ENCODE measurements at places on chromosomes 5 and 9. TPM values are rescaled to one million over a fixed set of nuclear protein-coding genes. Genes with fewer than 3 reads are reported as not detected.

DNA sequence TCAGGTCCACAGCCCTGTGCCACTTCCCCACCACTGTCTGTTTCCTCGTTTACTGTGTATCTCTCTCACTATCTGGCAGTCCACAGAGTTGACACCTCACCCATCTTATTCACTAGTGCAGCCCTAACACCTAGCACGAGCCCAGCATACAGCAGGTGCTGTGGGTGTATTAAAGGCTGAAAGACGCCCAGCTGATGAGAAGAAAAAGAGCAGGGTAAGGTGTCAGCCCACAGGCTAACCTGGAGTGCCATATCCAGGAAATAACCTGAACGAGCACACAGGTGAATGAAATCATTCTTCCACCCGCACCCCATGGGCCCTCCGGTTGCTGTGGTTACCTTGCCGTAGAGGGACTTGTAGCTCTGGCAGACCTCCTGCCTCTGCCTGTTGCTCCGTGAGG, 18.6 kb downstream of the ANXA6 start:
- no peak for DNase-seq

GRCh38 chr9:108562176-108562575, 293.6 kb downstream of the ACTL7B start:
- DNase-seq, result no peak

- no peak for DNase-seq
Observed at GRCh38 chr9:121474231-121474947, 25.3 kb downstream of the GGTA1 start.

GRCh38 chr9:122106576-122106975, 13.5 kb upstream of the TTLL11 start:
- DNase-seq, result no peak

GRCh38 chr5:161507591-161507990, 38.9 kb downstream of the GABRB2 start:
- DNase-seq, result no peak

- DNase-seq, result no peak
Observed at GRCh38 chr5:37835380-37835973, 4.4 kb downstream of the GDNF start.

GRCh38 chr5:72042097-72042496, 65.2 kb upstream of the MAP1B start:
- no peak for DNase-seq

- DNase-seq, result no peak
Observed at GRCh38 chr5:71938895-71939294, 168.4 kb upstream of the MAP1B start.

- no peak for DNase-seq
Observed at GRCh38 chr9:35195683-35196082, 33.9 kb downstream of the UNC13B start.

DNA sequence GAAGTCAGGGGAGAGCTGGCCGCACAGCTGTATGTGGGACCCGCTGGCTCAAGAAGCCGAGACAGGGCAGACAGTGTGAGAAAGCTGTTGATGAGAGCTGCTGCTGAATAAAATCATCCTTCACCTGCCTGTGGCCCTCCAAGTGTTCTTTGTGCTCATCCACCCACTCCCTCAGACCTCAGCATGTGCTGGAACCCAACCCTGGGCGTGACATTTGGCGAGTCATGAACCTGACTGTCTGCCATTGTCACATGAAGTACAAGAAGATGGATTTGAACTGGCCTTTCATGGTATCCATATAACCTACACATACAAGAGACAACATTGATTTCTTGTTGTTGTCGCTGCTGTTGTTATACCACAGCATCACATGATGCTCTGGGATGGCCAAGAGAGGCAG, 139.7 kb upstream of the PLCXD3 start:
- DNase-seq, result no peak

The MCIDAS gene
- not detected for total RNA-seq

The SLC34A1 gene
- not detected for total RNA-seq

The SLC22A4 gene
- total RNA-seq, result 1.1 TPM

The STPG3 gene
- not detected for total RNA-seq

The OR13C4 gene
- total RNA-seq, result not detected

Measured in activated CD4-positive, alpha-beta T cell treated with anti-CD3 and anti-CD28 coated beads for 36 hours (primary cell).